Stimulated activated CD4-positive, alpha-beta T cell treated with anti-CD3 and anti-CD28 coated beads, Interleukin-12 subunit alpha, Interleukin-12 subunit beta, amount 100 ng/mL, for 48 hours (primary cell): ENCODE measurements at places on chromosomes 2 and 18.

GRCh38 chr18:22045221-22045918 is 124.0 kb upstream of the GATA6 start:
- no peak for DNase-seq

DNA sequence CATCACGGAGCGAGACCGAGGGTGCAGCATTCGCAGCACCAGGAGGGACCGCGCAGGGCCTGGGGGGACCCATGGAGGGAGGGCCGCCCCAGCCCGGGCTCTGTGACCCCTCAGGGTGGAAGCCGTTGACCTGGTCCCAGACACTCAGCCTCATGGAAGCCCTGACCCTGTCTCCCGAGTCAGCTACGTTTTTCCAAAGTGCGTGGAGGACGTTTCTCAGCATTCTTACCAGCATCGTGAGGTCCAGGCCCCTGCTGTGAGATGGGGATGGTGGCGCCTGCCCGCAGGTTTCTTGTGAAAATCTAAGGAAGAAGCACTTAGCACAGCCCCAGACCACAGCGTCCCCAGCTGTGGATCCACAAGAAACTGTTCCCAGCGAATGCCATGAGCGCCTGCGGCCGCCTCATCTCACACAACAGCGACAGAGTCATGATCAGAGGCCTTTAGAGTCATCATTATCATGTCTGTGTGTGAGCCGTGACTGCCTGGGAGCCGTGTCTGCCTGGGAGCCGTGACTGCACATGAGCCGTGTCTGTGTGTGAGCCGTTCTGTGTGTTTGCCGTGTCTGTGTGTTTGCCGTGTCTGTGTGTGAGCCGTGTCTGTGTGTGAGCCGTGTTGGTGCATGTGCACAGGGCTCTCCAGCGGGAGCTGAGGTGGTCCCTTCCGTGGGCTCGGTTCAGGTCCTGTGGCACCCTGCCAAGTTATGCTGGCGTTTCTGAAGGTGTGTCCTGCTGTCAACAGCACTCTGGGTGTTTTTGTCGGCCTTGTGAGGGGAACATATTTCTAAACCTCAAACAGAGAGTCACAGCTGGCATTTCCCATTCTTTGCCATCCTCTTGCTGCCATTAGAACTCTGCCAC is 49.2 kb upstream of the KCNG2 start:
- no peak for DNase-seq

GRCh38 chr2:26363323-26363722 is 16.7 kb upstream of the ADGRF3 start:
- no peak for DNase-seq

DNA sequence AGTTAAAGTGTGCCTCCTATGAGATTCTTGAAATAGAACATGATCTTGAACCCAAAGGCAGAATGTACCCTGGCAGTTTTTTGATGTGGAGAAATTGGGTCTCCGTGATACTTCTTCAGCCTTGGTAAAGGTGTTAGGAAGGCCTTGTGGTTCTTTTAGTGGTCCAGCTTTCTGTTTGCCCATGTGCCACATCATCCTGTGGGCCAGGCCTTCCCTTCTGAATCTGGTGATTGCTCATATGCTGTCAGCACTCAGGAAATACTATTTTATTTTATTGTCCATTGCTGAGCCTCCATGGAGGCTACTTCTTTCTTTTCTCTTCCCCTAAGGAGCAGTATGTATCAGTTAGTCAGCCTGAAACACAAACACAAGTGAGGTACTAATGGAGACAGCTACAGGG is 52.9 kb downstream of the CCDC141 start:
- no peak for DNase-seq

DNA sequence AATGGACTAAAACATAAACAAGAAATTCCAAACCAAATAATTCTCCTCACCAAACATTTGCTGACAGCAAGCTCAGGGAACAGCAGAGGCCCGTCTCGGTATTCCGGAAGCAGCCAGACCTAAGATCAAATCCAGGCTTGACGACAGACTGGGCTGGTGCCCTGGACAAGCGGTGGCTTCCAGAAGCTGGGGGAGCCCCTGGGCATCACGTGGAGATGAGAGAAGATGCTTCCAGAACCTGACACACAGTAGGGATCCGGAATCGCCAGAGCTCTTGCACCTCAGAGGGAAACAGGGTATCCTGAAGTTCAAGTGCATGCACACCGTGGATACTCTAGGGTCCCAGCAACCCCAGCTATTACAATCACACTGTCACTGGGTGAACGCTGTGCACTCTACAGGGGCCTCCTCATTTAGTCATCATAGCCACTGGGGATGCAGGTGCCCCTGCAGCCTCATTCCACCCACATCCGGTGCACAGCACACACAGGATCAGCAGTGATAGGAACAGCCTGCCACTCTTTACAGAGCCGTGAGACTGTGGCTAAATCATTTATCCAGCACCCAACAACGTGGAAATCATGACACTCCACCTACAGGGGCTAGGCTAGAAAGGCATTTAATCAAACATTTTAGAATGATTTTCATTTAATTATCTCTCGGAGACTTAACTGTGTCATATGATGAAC is 102.6 kb downstream of the HDAC4 start:
- DNase-seq = peak; percentile 53

DNA sequence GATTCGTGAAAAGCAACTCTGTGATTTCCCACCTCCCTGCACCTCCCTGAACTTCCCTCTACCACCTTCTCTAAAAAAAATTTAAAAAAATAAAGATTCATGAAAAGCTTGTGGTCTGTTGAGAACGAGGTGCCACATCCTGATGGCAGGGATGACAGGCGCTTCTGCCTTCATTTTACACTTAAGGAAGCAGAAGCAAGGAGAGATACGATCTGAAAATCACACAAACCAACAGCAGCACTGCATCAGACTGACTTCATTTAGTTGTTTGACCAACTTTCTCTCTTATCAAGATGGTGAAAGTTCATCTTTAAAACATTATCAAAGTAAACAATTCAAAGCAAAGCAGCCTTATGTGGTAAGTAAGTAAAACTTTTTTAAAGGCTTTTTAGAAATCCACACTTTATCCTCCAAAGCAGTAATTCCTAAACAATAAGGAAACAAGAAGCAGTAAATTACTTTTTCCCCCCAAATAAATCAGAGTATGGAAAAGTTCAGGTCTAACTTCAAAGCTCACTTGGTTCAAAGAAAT is 15.5 kb downstream of the WDFY1 start:
- DNase-seq = no peak

GRCh38 chr18:3256693-3257626 is 5.0 kb upstream of the MYL12B start:
- DNase-seq = no peak

DNA sequence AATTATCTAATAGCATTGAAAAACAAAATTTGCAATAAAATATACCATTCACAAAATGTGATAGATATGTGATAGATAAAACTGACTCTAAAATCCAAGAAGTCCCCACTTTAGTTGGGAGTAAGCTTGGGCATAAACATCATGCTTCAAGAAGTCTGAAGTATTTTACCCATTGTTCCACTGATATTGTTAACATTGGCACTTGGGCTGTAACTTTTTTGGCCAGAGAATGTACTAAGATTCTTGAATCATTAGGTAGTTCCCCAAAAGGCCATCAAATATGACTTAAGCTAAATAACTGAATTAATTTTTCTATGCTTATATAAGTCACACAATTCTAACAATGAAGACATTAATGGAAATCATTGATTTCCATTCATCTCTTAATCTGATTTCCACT is 413.6 kb downstream of the CDH2 start:
- DNase-seq = no peak

DNA sequence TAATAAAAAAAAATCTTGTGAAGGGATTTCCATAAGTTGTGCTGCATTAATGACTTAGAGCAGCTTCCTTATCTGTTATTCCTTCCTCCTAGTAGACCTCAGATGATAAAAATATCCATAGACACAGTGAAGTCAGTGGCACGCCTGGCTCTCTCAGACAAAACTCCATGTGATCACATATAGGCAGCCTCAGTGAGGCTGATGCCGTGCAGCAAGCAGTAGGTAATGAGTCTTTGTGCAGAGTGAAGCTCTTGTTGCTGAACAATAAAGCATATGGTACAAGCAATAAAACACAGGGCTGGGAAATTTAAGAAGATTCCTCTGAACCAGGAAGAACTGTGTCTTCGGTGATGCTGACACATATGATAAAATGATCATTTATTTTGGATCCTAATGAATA is 102.7 kb downstream of the CSRNP3 start:
- no peak for DNase-seq

DNA sequence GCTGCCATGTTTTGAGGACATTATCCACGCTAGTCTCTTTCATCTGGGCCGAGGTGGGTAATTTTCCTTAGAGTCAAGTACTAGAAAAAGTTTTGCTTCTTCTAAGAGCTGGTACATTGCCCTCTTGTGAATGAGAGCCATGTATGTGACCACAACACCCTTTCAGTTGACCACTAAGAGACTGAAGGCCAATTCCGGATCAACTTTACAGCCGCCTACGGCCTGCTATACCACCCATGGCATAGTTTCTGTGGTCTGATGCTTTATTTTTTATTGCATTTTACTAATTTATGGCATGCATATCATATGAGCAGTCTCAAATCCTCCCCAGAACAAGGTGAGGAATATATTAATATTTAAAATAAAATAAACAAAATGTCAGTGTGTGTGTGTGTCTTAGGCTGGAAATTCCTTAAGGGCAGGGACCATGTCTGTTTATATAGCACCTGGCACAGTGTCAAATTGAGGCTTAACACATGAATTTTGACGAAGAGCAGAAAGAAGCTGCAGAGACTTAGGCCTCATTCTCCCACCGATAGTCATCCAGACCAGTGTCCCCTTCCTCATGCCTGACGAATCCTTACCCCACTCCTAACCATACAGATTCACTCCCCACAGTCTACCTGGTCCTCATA is 35.4 kb downstream of the PSD4 start:
- no peak for DNase-seq

GRCh38 chr2:24047703-24048033 is 477 bp upstream of the WDCP start:
- no peak for DNase-seq
